Stimulated activated naive B cell treated with anti-CD40 and anti-IgM and Interleukin-4, amounts not matched to agents 10 μg/mL and 1 μg/mL and 100 μg/mL, for 72 hours (primary cell): ENCODE measurements at places on chromosomes 2 and 18.

DNA sequence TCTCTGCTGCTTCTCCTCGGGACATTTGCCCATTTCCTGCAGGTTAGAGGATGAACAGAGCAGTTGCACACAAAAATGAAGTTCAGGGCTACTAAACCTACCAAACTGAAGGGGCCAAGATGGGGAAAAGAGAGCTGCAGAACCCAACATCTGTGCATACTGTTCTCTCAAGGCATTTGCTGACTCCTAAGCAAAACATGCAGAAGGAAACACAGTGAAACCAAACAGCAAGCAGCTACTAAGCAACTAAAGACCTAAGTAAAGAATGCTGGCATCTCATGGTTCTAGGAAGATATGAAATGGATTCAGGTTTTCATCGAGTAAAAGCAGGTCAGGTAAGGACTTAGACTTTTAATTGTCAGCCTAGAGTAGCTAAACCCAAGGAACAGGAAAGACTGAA is 111.9 kb upstream of the SYT4 start:
- DNase-seq: no peak

- no peak for DNase-seq
Measured at GRCh38 chr2:134225173-134225572, 28.7 kb upstream of the MGAT5 start.

DNA sequence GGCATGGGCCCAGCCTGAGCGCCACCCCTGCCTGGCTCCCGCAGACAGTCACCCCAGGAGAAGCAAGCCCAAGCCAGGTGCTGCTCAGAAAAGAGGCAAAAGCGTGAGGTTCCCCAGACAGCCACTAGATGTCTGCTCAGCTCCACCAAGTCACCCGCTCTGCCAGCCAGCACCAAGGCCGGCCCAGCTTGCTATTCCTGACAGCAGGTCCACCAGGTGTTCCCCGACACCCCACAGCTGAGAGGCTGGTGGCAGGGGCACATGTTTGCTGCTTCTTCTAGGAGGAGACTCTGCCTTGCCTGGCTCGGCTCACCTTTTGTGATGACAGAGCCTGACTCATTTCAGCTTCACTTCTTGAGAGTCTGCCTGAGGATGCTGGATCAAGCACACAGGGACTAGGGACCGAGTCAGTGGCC is 206.7 kb downstream of the MGAT5 start:
- DNase-seq: peak; percentile 11

DNA sequence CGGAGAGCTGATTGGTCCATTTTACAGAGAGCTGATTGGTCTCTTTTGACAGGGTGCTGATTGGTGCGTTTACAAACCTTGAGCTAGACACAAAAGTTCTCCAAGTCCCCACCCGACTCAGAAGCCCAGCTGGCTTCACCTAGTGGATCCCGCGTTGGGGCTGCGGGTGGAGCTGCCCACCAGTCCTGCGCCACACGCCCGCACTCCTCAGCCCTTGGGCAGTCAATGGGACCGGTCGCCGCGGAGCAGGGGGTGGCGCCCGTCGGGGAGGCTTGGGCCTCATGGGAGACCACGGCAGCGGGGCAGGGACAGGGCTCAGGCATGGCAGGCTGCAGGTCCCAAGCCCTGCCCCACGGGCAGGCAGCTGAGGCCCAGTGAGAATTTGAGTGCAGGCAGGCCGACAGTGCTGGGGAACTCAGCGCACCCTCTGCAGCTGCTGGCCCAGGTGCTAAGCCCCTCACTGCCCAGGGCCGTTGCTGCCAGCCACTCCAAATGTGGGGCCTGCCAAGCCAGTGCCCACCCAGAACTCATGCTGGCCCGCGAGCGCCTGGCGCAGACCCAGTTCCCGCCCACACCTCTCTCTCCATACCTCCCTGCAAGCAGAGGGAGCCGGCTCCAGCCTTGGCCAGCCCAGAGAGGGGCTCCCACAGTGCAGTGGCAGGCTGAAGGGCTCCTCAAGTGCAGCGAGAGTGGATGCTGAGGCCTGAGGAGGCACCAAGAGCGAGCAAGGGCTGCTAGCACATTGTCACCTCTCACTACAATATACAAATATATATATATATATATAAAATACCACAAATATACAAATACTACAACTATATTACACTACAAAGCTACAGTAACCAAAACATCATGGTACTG is 100.7 kb downstream of the SPIRE1 start:
- no peak for DNase-seq

DNA sequence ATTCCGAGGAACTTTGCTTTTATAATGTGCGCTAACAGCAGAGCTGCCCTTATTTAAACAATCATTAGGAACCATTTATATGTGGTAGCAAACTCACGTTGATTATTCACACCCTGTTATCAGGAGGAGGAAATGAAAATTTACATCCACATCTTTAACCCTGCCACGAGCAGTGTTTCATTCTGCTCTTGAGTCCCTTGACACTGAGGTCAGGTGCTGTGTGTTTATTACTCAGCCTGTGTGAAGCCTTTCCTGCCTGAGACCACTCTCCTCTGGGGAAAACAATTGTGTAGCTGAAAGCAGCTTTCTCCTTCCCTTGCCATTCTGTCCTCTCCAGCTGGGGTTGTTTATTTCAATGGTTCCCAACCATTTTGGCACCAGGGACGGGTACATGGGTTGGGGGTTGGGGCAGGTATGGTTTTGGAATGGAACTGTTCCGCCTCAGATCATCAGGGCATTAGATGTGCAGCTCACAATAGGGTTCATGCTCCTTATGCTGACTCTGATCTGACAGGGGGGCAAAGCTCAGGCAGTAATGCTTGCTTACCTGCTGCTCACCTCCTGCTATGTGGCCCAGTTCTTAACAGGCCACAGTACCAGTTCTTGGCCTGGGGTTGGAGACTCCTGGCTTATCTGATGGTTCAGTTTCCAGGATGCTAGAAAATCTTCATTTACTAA is 651.1 kb downstream of the TDRD15 start:
- no peak for DNase-seq

GRCh38 chr2:34734662-34735061 is 1135.6 kb upstream of the FAM98A start:
- no peak for DNase-seq

DNA sequence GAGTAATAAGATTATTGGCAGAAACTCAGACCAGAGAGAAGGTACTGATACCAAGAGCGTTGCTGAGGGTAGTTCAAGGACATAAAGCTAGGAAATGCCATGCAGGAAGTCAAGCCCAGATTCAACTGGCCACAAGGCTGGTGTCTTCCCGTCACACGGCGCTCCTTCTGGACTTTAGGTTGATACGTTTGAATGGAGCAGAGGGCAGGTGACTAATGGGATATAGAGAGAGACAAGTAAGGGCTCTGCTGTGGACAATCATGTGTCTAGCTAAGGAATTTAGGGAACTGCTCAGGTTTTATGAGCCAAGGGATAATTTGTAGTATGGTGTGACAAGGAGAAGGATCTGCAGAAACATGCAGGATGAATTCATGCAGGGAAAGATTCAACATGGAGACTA is 83.9 kb upstream of the MC2R start:
- DNase-seq: no peak

- DNase-seq: no peak
Measured at GRCh38 chr18:195651-196050, 37.3 kb downstream of the USP14 start.

DNA sequence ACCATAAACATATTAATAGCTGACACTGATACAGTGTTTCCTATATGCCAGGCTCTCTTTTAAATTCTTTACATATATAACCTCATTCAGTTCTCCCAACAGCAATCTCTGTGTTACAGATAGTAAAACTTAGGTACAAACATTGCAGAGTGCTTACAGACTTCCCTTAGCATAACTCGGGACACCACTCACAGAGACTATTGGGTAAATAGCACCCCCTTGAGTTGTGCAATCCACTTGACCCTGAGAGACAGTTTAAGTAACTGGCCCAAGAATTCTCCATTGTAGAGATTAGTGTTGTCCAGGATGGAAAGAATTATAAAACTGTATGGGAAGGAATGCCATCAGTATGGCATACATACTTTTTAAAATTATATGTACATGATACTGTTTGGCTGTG is 110.1 kb downstream of the POLE4 start:
- DNase-seq: no peak

DNA sequence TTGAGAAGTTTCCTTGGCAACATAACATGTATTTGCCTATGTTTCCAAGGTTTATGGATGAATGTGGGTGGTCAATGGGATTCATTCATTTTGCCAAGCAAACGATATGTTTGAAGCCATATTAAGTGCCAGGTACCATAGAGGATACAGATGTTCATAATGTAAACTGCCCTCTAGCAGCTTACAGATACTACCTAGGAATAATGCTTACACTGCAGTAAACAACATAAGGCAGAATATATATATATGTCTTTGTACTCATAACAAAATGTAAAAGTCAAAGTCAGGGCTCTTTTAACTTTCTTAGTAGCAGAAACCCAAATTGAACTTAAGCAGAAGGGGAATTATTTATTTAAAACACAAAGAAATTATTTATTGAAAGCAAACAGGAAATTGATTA is 171.6 kb upstream of the TNP1 start:
- DNase-seq: no peak

- no peak for DNase-seq
Measured at GRCh38 chr2:234292962-234293243, 204.0 kb downstream of the ARL4C start.

GRCh38 chr2:22691666-22692065 is 693.3 kb upstream of the KLHL29 start:
- DNase-seq: no peak

- no peak for DNase-seq
Measured at GRCh38 chr2:238404406-238405216, 22.1 kb upstream of the ASB1 start.

DNA sequence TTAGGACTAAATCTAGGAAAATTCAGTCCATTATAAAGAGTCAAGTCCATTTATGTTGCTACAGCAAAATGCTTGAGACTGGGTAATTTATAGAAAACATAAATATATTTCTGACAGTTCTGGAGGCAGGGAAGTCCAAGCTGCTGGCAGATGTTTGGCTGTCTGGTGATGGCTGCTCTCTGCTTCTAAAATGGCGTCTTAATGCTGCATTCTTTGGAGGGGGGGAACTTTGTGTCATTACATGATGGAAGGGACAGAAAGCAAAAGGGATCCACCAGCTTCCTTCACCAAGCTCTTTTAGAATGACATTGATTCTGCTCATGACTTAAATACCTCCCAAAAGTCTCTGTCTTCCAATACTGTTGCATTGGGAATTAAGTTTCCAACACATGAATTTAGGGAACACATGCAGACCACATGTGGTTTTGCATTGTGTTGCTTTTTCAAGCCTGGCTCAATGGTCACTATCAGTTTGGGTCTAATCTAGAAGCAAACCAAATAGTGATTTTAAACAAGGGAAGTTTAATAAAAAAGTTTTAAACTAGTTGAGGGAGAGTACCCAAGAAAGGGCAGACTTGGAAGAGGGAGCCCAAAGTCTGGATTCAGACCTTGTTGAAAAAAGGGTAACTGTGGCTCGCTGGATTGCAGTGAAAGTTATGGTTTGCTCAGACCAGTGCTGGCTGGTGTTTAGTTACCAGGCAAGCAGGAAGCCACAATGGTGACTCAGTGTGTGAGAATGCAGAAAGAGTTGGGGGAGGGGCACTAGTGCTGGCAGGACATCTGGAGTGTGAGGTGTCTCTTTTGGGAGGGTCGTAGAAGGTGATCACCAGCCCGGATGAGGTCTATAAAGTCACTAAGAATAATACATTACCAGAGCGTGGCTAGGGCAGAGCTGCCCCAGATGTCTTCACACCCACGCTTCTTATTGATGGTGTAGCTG is 30.8 kb downstream of the C18orf54 start:
- no peak for DNase-seq

- DNase-seq: no peak
Measured at GRCh38 chr2:132415915-132416722, 486 bp upstream of the GPR39 start.

DNA sequence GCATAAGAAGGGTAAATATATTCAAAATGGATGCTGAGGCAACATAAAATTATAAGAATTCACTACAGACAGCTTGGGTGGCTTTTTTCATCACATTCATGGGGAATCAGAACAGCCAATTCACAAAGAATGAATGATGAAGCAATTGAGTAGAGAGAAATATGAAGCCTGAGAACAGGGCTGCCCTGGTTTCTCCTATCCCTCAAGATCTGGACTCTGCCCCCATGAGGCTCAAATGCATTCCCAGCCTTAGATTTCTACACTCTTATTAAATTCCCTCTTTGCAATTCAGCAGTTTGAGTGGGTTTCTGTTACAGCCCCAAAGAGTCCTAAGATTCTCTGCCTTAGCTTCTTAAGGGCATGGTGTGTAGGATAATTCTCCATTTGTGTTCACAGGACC is 172.5 kb downstream of the MAIP1 start:
- no peak for DNase-seq

DNA sequence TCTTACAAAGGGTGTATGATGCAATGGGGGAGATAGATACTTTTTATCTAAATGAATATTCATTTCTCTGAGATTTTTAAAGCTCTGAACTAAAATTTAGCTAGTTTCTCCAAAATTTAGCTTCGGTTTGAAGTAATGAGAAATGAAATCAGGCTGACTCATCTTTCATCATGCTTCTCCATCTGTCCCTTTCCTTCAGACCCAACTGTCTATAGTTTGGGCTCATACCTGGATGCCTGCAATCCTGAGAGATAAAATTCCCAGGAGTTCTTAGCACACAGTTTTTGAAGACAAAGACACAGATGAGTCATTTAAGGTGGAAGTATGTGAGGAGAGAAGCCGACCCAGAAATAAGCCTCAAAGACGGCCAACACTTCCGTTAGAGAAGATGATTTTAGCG is 336.4 kb upstream of the CDH20 start:
- DNase-seq: no peak

DNA sequence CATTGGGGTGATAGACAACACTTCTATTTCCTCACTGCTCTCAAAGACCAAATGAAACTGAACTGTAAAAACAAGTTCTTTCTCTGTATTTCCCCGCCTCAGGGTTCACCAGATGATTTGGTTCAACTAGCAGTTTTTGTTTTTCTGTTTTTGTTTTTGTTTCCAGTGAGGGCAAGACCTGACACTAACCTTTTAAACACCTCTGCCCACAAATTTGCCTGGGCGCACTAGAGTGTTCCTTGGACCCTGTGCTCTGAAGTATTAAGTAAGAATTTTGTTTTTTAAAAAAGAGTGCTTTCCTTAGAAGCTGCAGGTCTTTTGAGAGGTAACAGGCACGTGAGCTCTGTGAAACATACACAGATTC is 92.9 kb downstream of the DYSF start:
- no peak for DNase-seq

- no peak for DNase-seq
Measured at GRCh38 chr2:128269990-128270671, 48.5 kb downstream of the HS6ST1 start.

- no peak for DNase-seq
Measured at GRCh38 chr2:137321566-137321965, 556.2 kb downstream of the THSD7B start.
